ENCODE measurements at places on chromosomes 3 and 15. TPM values are rescaled to one million over a fixed set of nuclear protein-coding genes. Genes with fewer than 3 reads are reported as not detected.

Gene CKMT1A
- total RNA-seq: not detected

Gene FOXL2NB
- total RNA-seq: not detected

Gene GABRA5
- not detected for total RNA-seq

Gene OIP5
- total RNA-seq: 18.7 TPM

Gene AP3B2
- total RNA-seq: not detected

Gene CELSR3
- total RNA-seq: 11.2 TPM

Gene IQCH
- 1.1 TPM for total RNA-seq

Gene RHOV
- total RNA-seq: 0.09 TPM

Gene CADM2
- total RNA-seq: not detected

Gene TMCO5A
- not detected for total RNA-seq

Gene MKRN2
- total RNA-seq: 21.7 TPM

Gene POLQ
- total RNA-seq: 37.1 TPM

Gene SMAD6
- 0.43 TPM for total RNA-seq

Gene PLCL2
- total RNA-seq: 41.1 TPM

Gene NR2E3
- total RNA-seq: not detected

Gene GPR171
- 154 TPM for total RNA-seq

Gene PAK6
- 0.43 TPM for total RNA-seq

Gene GRK7
- not detected for total RNA-seq

Gene LOXL1
- 0.70 TPM for total RNA-seq

Gene CGNL1
- not detected for total RNA-seq

Gene ACTC1
- not detected for total RNA-seq

Gene THPO
- total RNA-seq: not detected

Gene KBTBD12
- total RNA-seq: not detected

Gene BLM
- 57.8 TPM for total RNA-seq

Gene AGBL1
- not detected for total RNA-seq

Gene ROPN1B
- total RNA-seq: not detected

Gene ADGRG7
- not detected for total RNA-seq

Gene GOLGA8R
- 10.2 TPM for total RNA-seq

Gene COL6A5
- not detected for total RNA-seq

Gene DGKG
- total RNA-seq: not detected

Gene PLA1A
- total RNA-seq: not detected

Gene SEMA5B
- total RNA-seq: not detected

Gene SPINK8
- not detected for total RNA-seq

Gene GOLGA8T
- not detected for total RNA-seq

Gene ISLR
- not detected for total RNA-seq

Gene RTP1
- not detected for total RNA-seq

Gene NEO1
- total RNA-seq: 4.5 TPM

Gene GCSAM
- 2.3 TPM for total RNA-seq

Gene TPRG1
- total RNA-seq: 29.5 TPM

Gene UQCRC1
- 180 TPM for total RNA-seq

Gene TTLL3
- total RNA-seq: 66.6 TPM

Gene WDR53
- 23.6 TPM for total RNA-seq

Gene PLSCR2
- total RNA-seq: 0.11 TPM

Gene IL5RA
- not detected for total RNA-seq

Gene SLC38A3
- not detected for total RNA-seq

Gene SMCO1
- not detected for total RNA-seq

Gene COPG1
- 191 TPM for total RNA-seq

Gene RETNLB
- total RNA-seq: not detected

Gene CNTN6
- total RNA-seq: not detected

All from T-helper 2 cell treated with Interferon-gamma antibody and Interleukin-4, amounts not matched to agents 100 ng/mL and 5 ng/mL, for 36 hours (primary cell).